Osteocyte (in vitro differentiated cells): ENCODE measurements at places on chromosomes 1 and 21.
A peak's percentile ranks its signal among the peaks of the same experiment; 100 is the strongest.

DNA sequence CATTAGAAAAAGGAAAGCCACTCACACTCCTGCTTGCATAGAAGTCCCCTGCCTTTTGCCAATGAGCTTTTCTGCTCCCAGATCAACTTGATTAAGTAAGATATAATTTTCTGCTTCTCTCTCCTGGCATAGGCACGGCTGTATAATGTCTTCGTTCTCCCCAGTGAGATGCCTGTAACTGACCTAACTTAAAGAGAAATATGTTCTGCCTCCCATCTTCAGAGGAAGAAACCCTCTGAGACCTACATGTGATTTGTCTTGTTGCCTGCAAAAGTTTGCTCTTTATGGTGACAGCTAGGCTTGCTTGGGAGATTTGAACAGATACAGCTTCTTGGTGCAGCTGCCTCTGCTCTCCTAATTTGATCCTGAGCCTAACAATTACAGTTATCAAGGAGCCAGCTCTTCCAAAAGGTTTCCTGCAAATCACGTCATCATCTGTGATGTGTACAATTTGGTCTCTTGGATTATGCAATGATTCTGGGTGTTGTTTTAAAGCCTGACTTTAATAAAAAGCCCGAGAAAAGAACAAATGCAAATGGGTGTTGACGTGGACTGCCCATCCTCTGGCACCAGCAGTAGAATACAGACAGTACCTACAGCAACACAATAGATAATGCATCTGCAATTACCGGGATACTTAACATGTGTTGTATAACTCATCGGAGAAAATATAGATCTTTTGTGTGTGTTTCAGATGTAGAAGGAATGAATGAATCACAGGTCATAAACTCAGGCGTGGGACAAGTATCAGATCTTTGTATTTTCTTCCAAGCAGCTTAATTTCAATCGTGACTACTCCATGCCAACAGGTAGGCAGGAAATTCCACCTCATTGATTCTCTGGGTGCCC, 76.2 kb upstream of the KAZN start:
- DNase-seq: no peak

DNA sequence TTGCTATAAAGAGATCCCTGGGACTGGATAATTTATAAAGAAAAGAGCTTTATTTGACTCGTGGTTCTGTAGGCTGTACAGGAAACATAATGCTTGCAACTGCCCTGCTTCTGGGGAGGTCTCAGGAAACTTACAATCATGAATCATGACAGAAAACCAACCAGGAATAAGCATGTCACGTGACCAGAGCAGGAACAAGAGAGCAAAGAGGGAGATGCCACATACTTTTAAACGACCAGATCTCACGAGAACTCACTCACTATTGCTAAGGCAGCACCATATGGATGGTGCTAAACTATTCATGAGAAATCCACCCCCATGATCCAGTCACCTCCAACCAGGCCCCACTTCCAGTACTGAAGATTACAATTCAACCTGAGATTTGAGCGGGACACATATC, 49.8 kb upstream of the RCC1 start:
- DNase-seq: no peak

DNA sequence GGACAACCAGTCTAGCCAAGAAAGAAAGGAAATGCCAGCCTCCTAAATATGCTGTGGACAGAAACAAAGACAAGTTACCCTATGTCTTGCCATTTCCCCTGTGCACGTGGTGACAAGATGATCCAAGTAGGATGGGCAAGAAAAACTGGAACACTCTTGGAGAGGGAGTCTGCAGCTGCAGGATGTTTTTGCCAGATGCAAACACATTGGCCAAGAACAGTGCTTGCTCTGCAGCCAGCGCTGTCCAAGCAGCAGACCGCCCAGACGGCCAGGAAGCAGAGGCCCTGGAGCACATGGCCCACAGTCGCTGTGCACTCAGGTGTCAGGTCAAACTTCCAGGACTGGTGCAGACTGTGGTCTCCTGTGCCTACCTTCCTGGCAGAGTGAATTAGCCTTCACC, 189.3 kb downstream of the SLC35F3 start:
- no peak for DNase-seq

DNA sequence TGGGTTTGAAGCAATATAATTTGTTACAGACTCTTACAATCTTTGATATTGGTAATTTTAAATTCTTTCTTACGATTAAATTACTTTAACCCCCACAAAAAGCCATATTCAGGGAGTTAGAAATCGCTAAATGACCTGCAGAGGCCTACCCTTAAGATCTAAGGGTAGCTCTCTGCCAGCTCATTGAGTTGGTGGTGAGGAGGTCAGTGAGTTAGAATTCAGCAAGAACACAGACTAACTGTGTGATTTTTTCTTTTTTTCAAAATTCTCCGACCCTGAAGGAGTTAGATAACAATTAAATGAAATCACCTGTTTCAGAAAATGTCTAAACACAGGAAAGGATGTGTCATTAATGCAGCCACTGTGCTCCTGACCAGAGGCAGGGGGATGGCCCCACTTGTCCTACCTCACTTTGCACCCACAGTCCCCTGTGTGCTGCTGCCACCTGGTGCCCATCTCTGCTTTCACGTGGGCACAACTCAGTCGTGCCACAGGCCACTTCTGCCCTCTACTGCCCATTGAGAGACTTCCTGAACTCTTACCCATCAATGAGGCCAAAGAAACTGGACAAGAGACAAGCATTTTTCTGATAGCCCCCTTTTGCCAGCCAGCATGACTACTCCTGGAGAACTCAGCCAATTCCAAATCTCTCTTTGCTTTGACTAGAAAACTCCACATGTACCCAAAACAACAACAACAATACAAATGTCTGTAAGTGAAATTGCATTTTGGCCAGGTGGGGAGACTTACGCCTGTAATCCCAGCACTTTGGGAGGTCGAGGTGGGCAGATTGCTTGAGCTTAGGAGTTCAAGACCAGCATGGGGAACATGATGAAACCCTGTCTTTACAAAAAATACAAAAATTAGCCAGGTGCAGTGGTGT, 8.4 kb downstream of the CFAP45 start:
- peak; percentile 92 for DNase-seq

- DNase-seq: no peak
Observed at GRCh38 chr1:55703726-55704363, 488.7 kb upstream of the USP24 start.

DNA sequence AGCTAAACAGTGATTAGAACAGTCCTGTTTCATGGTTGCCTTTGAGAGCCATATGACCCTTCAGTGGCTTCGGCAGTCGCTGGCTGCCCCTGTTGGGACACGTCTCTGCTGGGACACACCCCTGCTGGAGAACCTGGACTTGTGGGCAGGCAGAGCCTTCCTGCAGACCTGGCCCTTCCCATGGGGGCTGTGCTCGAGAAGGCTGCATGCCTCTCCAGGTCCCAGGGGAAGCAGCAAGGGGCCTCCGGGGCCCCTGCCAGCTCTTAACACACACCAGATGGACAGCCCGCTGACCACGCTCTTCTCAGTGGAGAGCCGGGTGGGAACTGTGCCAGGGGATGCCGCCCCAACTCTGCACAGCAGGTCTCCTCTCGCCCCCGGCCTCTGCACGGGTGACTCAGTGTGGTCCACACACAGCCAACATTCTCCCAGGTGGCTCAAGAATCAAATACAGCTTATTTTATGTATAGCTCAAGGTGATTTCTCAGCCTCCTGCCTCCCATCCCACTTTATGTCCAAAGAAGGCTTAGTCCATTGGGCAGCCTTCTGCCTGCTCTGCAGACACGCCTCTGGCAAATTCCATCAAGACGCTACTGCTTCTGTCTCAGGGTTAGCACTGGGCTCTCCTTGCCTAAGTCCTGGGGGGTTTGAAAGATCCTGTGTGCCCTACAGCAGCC, 450.8 kb downstream of the KIF26B start:
- DNase-seq: peak; percentile 94

- no peak for DNase-seq
Observed at GRCh38 chr1:19739628-19740027, 60.1 kb downstream of the TMCO4 start.

GRCh38 chr21:41621513-41621912, 113.6 kb upstream of the TMPRSS2 start:
- DNase-seq: no peak

GRCh38 chr1:47522935-47523834, 85.3 kb downstream of the FOXD2 start:
- no peak for DNase-seq

- no peak for DNase-seq
Observed at GRCh38 chr1:180221462-180221861, 8.6 kb upstream of the LHX4 start.

DNA sequence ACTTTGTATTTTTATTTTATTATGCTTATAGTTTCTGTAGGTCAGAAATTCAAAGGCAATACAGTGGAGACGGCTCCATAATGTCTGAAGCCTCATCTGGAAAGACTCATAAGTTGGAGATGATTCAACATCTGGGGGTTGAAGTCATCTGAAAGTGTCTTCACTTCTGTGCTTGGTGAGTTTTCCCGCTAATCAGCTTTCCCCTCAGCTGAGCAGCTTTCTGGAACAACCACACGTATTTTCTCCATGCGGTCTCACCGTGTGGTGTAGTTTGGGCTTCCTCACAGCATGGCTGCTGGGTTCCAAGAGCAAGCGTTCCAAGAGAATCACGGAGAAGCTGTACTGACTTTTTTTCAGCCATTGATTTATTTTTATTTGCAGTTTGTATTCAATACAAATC, 7.6 kb upstream of the DDI2 start:
- no peak for DNase-seq

DNA sequence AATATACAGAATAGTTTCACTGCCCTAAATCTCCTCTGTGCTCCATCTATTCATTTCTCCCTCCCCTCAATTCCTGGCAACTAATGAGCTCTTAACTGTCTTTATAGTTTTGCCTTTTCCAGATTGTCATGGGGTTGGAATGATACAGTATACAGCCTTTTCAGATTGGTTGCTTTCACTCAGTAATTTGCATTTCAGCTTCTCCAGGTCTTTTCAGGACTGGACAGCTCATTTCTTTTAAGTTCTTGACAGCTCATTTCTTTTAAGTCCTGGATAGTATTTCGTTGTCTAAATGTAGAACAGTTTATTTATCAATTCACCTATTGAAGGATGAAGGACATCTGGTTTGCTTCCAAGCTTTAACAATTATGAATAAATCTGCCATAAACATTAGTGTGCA, 22.6 kb downstream of the KRTAP21-3 start:
- DNase-seq: no peak

GRCh38 chr1:43419627-43420425, 30.1 kb downstream of the SZT2 start:
- no peak for DNase-seq

GRCh38 chr1:205690122-205690756, 9.9 kb upstream of the SLC45A3 start:
- no peak for DNase-seq
